ENCODE measurements at places on chromosomes 3 and 15.

- no peak for DNase-seq
Measured at GRCh38 chr15:58528188-58528870, 96.5 kb downstream of the LIPC start.

- DNase-seq: no peak
Measured at GRCh38 chr3:177733233-177733632, 536.0 kb upstream of the TBL1XR1 start.

DNA sequence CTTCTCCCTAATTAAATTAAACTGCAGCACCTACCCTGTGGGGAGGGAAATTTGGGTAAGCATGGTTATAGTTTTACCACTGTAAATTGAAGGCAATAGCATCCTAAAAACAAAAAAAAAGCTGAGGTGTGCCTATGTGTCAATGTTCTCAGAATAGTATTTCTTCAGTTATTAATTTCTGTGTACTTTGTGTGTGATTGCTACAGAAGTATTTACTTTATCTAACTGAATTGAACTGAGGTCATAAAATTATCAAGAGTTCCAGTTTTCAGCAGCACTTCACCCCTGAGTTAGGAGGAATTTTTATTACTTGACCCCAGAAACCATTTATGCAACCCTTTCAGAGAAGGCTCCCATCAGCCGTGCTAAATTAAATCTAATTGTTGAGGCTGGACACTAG, 333.6 kb upstream of the ALCAM start:
- no peak for DNase-seq

DNA sequence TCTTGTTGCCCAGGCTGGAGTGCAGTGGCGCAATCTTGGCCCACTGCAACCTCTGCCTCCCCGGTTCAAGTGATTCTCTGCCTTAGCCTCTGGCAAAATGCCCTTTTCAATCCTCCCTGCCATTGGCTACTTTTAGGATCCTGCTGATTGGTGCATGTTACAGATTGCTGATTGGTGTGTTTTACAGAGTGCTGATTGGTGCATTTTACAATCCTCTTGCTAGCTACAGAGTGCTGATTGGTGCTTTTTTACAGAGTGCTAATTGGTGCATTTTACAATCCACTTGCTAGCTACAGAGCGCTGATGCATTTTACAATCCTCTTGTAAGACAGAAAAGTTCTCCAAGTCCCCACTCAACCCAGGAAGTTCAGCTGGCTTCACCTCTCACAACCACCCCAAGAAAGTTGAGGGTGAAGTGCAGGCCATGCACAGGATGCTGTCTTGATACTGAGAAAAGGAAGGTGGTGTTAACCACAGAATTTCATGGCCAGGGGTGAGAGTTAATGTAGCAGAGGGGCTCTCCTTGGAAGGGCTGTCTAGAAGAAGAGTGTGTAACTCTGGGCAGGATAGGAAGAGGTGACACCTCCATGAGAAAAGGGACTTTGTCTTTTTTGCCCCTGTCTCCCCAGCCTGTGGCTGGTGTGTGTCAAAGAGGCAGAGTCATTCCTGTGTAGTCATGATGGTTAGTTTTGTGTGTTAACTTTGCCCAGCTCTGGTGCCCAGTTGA, 145.9 kb downstream of the APBA2 start:
- DNase-seq: no peak

DNA sequence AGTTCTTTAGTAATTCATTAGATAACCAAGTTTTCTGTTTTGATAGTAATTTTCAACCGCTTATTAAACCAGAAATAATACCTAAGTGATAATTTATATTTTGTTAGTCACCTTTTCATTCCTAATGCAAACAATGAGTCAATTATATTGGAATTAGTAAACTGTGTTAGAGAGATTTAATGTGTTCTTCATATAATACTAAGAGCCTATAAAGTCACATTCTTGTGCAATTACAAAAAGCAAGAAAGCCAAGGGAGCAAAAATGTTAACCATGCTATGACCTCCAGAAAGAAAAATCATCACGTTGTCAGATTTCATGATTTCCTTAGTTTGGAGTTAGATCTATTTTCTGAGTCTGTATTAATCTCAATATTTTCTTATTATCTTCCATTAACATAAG, 108.8 kb upstream of the SAMMSON start:
- DNase-seq: no peak

- no peak for DNase-seq
Measured at GRCh38 chr3:31039145-31039544, 144.7 kb upstream of the GADL1 start.

DNA sequence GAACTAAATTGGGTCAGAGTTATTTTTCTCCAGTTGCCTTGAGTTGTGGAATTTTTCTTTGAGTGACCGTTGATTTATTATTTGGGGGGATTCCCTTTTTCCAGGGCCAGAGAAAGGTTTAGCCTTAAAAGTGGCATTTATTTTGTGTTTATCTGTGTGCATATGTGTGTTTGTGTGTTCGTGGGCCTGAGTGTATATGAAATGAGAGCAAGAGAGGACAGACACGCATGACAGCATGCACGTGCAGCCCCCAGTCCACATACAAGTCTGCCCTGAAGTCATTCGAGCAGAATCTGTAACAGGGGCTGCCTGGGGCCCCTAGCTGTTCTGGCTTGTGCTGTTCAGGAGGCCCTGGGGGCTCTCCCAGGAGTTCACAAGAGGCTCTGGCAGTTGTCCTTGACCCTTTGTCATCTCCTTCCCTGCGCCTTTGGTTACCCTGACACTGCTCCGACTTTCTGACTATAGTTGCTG, 18.3 kb upstream of the TRAK1 start:
- no peak for DNase-seq

- DNase-seq: no peak
Measured at GRCh38 chr3:186318135-186318534, 43.9 kb downstream of the DGKG start.

- no peak for DNase-seq
Measured at GRCh38 chr3:158509891-158510290, 61.1 kb upstream of the MLF1 start.

GRCh38 chr3:62128051-62128450, 245.3 kb downstream of the FEZF2 start:
- DNase-seq: no peak

DNA sequence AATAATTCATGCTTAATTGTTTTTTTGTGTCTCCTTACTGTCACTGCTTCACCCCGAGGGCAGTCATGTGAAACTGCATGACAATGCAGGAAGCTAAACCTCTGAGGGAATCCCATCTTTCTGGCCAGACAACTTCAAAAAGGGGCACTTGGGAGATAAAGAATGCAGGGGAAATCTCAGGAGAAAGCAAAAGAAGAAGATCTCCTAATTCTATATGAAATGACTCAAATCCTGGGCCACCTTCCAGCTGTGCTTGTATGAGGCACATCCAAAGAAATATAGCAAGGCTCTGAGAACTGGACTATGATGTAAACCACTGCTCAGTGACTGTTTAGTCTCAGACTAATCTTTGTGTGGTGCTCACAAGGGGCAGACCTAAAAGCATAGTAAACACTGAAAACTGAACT, 22.6 kb upstream of the UMPS start:
- DNase-seq: no peak

GRCh38 chr3:48320996-48321395, 12.5 kb downstream of the SPINK8 start:
- no peak for DNase-seq

DNA sequence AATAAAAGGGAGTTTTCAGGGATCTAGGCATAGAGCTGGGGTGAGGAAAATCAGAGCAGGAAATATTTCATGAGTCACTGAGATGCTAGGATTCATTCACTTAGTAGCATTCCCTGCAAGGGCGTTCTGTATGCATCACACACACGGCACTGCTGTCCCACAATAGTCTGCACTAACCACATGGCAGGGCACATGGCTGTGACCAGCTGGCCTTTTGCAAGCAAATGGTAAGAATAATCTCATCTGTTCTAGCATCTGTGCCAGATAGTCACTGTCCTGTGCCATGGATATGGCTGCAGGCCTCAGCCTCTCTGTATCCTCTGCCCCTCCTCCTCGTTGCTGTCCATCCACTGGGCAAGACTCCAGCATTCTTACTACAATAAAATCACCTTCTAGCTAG, 37.8 kb downstream of the BOC start:
- DNase-seq: no peak

DNA sequence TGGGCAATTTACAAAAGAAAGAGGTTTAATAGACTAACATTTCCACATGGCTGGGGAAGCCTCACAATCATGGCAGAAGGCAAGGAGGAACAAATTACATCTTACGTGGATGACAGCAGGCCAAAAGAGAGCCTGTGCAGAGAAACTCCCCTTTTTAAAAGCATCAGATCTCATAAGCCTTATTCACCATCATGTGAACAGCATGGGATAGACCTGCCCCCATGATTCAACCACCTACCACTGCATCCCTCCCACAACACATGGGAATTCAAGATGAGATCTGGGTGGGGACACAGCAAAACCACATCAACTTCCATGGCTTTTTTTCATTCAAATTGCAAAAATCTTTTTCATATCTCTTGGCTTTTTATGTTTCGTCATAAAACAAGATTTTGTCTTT, 67.6 kb upstream of the GADL1 start:
- no peak for DNase-seq

DNA sequence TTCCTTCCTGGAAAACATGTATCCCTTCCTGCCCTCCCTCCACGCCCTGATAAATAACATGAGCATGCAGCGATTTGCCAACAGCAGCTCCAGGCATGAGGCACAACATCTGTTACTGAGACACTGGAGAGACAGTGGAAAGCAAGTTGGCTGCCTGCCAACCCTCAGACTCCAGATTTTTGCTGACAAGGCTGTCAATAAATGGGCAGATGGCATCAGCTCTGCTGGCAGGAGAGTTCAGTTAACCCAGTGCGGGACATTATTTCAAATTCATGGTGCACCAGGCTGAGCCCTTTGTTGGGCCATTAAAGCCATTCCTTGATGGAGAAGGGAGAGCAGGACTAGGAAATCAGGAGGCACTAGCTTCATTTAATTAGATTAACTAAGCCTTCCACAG, 293.3 kb downstream of the MEX3B start:
- DNase-seq: peak; percentile 91

DNA sequence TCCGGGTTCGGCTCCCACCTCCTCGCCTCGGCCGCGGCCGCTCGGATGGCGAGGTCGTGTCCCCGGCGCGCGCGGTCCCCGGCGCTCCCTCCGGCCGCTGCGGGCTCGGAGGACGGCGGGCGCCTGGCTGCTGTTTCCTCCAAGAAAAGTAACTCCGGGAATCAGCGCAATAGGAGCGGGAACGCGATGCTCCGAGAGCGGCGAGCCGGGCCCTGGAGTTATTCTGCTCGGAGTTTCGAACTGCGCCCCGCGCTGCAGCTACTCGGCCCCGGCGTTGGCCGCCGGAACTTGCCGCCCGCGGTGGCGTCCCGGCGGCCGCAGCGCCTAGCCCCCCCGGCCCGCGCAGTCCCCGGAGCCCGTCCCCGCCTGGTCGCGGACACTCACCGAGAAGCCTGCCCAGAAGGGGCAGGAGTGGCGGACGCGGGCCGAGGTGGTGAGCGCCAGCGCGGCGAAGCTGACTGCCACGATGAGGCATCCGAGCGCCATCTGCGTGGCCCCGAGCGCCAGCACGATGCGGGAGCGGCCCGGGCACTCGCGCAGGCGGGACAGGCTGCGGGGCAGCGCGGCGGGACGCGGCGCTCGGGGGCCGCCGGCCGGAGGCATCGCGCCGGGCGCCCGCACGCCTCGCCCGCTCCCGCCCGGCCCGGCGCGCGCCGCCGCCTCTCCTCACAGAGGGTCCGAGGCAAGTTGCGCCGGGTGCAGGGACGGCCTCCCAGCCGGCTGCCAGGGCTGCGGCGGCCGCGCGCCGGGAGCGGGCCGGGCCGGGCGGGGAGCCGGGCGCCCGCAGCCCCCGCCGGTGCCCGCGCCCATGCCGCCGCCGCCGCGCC, 251.9 kb downstream of the TJP1 start:
- DNase-seq: no peak

- no peak for DNase-seq
Measured at GRCh38 chr3:60582288-60582687, 669.0 kb downstream of the FHIT start.

GRCh38 chr3:117130222-117130621, 420.6 kb downstream of the TUSC7 start:
- DNase-seq: no peak

DNA sequence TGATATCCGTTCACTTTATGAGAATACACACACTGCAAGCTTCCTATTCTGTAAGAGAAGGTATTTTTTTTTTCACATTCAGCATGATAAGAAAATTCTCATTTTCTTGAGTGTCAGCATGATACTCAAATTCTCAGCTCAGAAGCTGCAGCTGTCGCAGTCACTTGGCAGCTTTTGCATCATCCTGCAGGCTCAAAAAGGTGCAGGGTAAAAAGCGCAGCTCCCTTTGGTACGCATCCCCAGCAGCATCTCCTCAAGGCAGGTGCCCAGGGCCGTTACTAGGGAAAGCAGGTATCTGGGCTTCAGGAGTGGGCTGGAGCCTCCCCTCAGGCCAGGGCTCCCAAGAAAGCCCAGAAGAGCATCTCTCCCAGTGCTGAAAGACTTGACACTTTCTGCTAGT, 22.3 kb downstream of the LNP1 start:
- no peak for DNase-seq

GRCh38 chr3:181724192-181724965, 12.7 kb downstream of the SOX2 start:
- no peak for DNase-seq

DNA sequence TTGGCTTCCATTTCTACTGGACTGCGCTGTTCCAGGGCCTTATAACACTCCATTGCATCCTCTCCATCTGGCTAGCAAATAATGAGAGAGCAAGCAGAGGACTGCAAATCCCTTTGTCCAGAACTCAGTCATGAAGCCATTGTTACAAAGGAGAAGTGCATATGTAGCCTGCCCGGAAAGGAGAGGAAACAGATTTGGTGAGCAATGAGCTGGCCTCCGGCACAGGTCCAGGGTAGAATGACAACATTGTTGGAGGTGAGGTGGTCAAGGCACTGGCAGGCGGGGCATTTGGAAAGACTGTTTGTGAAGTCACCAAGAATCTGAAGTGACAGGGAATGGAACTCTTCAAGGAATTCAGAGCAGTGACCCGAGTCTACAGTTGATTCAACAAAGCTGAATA, 25.0 kb upstream of the ATP1B3 start:
- DNase-seq: no peak

DNA sequence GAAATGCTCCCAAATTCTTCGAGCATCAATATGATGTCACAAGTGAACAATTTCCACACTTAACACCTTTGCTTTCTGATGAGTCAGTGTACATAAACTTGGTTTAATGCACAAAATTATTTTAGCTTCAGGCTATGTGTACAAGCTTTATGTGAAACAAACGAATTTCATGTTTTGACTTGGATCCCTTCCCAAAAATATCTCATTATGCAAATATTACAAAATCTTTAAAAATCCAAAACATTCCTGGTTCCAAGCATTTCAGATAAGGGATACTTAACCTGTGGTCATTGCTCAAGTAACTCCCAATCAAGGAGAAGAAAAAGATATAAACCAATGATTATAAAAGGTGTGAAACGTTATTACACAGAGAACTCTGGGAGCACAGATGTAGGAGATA, 25.2 kb downstream of the RAB5A start:
- no peak for DNase-seq

- DNase-seq: no peak
Measured at GRCh38 chr15:33168444-33168843, 26.1 kb downstream of the FMN1 start.
